Fibroblast of skin of right quadriceps (primary cell): ENCODE measurements at places on chromosomes 12 and 14.

- no peak for DNase-seq
These were observed 612.0 kb downstream of the VRK1 start for GRCh38 chr14:97408937-97409815.

GRCh38 chr12:113462117-113462774 is 9.4 kb downstream of the LHX5 start:
- peak; percentile 54 for DNase-seq

GRCh38 chr12:2893007-2893406 is 2.3 kb downstream of the TULP3 start:
- DNase-seq: peak; percentile 88

- peak; percentile 46 for DNase-seq
These were observed 261.7 kb downstream of the MSRB3 start for GRCh38 chr12:65540140-65540539.

DNA sequence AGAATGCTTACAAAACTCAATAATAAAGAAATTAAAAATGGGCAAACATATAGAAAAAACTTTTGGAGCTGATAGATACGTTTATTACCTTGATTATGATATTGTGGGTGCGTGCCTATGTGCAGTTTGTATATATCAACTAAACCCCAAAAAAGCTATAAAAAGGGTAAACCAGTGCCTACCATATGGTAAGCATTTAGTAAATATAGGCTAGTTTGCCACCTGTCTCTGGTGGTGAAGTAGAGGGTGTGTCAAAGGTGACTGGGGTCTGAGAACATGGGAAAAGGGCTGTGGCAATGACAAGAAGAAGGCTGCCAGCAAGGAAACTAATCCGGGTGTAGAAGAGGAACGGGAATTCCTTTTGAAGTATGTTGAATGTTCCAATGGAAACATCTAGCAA is 18.3 kb downstream of the GALNT8 start:
- DNase-seq: no peak
